ENCODE measurements at places on chromosomes 6 and 20.

DNA sequence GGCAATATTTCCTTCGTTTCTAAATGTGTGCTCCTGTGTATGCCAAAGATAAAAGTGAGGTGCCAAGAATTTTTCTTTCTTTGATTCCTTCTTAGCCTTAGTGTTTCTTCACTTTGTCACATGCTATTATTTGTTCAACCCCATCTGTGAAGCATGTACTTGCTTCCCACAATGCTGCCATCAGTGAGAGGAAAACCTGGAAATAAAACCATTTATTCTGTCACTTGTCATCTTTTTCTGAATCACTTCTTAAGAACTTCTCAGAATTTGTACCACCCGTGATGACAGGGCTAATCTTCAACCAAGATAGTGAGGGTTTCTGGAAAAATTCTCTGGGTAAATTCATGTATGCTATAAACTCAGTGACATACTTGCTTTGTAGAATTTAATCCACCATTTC, 450.1 kb downstream of the COL12A1 start:
- no peak for DNase-seq

DNA sequence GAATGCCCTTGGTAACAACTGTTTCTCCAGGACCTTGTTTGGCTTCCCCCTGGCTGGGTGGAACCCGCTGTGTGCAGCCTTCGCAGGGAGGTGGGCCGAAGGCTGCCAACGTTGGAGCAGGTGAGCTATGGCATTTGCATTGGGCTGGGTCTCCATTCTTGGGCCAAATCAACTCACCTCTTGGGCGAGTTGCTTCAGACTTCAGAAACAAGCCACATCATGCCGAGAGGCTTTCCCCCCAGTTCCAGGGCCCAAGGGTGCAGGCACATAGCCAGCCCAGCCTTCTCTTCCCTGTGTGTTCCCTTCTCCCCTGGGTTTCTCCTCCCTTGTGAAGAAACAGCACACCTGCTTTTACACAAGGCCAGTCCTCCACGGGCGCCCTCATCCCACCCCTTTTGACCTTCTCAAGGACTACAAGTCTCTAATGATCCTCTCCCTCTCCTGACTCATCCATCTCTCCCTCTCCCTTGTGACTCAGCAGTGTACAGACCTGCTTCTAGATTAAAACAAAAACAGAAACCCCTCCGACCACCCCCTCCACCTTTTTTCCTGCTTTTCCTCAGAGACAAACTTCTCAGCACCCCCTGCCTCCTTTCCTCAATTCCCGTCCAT, 41.6 kb downstream of the FAM209B start:
- no peak for DNase-seq

DNA sequence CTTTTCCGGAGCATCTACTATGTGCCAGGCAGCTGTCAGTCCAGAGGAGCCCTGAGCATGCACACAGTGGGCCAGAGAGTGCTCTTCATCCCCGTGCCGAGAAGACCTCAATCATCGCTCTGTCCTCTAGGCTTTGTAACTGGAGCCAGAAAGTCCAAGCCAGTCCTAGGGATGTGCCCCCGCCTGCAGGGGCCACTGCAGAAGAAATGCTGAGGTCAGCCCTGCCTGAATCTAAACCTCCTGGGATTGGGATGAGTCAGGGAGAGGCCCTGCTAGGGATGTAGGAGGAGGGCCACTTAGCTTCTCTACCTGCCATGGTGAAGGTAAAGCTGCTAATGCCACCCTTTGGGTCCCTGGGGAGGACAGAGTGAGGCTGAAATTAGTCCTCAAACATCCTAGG, 146.8 kb downstream of the CDC5L start:
- DNase-seq, result no peak

- DNase-seq, result no peak
Measured at GRCh38 chr6:89081129-89081422, 525 bp downstream of the PNRC1 start.

- DNase-seq, result no peak
Measured at GRCh38 chr6:3227363-3228045, at the start of gene TUBB2B. TSS of gene TUBB2B (minus strand) at chr6:3227653. CDS start at chr6:3227543, 110 bp downstream.

DNA sequence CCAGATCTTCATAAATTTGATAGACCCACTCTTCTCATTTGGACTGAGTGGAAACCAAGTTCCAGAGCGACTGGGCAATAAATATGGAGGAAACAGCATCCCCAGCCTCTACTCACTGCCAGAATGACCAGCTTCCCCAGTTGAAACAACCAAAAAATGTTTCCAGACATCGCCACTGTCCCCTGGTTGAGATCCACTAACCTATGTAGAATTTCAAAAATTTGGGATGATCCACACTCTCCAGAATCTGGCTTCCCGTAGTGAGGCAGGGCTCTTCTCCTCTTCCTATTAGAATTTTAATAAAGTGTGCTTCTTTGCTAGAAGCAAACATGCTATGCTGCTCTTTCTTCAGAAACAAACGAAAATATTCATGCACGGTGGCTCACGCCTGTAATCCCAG, 287.0 kb upstream of the SUPT3H start:
- no peak for DNase-seq

DNA sequence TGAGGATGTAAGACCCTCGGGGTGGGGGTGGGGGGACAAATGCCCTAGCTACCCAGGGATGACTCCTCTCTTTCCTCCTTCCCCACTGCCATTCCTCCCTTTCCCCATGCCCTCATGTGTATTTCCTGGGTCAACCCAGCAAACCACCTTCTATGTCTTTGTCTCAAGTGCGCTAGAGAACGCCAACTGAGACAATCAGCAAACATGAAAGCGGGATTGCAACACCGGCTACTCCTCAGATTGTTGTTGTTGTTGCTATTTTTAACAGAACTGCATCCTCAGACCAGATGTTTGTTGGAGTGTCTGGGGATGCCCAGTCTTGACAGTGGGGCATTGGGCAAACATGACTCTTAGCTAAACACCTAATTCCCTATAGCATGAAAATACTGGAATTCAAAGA, 39.3 kb upstream of the HIVEP1 start:
- no peak for DNase-seq

- no peak for DNase-seq
Measured at GRCh38 chr20:22379472-22379871, 204.9 kb downstream of the FOXA2 start.

DNA sequence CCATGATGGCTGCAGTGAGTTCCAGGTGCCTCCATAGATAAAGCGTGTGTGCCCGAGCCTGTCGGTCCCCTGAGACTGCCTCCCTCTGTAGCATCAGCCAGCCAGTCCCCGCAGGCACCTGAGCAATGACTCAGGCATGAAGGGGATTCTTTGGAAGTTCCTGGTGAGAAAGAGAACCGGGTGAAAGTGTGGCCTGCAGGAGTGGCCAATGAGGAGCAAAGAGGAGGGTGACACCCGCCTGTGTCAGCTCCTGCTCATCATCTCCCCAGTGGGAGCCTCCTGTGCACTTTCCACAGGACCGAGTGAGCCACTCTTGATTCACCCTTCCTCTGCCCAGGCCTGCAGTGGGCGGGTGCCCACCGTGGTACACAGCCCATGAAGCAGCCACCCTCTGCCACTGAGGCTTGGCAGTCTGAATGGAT, 71.2 kb upstream of the PTPN1 start:
- no peak for DNase-seq

GRCh38 chr6:112330879-112331265, 16.3 kb upstream of the RFPL4B start:
- DNase-seq, result no peak

GRCh38 chr6:130985115-130985514, 77.9 kb downstream of the EPB41L2 start:
- DNase-seq, result no peak

GRCh38 chr20:59667131-59667530, 62.8 kb downstream of the PHACTR3 start:
- DNase-seq, result no peak

GRCh38 chr6:133108419-133108818, 132.7 kb upstream of the EYA4 start:
- no peak for DNase-seq

- DNase-seq, result no peak
Measured at GRCh38 chr6:108568101-108568500, 7.4 kb downstream of the FOXO3 start.

DNA sequence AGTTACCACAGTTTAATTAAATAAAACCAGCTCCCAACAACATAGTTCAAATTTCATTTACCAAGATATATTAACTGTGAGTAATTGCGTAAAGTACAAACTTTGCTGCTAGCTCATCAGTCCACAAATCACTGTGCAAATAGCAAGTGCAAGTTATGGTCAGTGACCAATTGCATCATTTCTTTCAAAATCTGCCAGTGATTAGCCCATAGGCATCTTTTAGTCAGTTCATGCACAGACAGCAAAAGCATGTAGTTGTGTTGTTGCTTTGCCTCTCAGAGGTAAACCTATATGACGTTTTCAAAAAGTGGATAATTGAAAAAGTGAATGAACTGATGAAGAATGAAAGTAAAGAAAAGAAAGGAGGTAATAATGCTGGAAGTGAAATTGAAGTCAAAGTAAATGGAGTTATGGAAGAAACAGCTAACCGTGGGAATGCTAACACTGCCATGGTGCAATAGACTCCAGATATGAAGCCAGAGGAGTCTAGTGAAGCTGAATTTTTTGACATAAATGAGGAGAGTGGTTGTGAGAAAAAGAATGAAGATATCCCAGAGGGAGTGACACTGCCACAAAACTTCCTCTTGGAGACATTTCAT, 36.5 kb downstream of the ENPP1 start:
- peak; percentile 7 for DNase-seq

DNA sequence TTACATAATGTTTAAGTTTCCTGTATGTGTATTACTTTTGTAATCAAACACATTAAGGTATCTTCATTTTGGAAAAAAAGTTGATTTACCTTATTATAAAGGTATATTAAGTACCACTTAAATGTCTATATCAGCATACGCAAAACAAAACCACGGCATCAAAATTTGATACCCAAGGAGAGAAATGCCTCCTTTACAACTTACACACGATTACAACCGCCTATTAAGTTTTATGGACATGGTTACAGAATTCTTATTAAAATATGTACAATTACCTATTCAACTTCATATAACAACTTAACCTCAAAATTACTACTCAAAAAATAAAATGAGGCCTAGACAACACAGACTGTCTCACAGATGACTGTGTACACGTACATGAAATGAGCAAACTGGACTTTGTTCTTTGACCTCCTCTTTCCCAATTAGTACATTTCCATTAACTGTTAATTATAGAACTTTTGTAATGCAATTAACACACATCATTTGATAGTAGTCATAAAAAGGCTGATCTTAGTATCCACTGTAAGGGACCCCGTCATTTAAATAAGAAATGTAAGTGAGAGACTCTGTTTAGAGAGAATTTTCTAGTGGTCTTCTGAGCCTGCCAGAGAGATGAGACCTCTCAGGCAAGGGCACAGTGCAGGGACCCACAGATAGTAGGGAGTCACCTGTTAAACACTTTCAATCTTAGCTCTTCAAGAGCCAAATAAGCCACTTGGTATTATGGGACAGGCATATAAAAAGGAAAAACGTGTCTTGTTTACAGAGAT, 2.5 kb downstream of the DIDO1 start:
- no peak for DNase-seq

DNA sequence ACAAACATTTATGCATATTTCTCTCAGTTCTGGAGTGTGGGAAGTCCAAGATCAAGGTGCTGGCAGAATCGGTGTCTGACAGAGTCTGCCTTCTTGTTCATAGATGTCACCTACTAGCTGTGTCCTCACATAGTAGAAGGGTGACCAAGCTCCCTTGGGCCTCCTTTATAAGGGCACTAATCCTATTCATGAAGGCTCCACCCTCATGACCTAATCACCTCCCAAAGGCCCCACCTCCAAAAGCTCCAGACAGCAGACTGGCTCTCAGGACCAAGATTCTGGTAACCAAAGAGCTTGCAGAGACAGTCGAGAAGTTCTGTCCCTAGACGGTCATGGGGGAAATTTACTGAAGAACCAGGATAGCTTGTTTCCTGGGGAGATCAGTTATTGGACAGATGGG, 139.1 kb downstream of the COL9A1 start:
- no peak for DNase-seq

GRCh38 chr20:10728873-10729670, 55.3 kb upstream of the JAG1 start:
- no peak for DNase-seq

DNA sequence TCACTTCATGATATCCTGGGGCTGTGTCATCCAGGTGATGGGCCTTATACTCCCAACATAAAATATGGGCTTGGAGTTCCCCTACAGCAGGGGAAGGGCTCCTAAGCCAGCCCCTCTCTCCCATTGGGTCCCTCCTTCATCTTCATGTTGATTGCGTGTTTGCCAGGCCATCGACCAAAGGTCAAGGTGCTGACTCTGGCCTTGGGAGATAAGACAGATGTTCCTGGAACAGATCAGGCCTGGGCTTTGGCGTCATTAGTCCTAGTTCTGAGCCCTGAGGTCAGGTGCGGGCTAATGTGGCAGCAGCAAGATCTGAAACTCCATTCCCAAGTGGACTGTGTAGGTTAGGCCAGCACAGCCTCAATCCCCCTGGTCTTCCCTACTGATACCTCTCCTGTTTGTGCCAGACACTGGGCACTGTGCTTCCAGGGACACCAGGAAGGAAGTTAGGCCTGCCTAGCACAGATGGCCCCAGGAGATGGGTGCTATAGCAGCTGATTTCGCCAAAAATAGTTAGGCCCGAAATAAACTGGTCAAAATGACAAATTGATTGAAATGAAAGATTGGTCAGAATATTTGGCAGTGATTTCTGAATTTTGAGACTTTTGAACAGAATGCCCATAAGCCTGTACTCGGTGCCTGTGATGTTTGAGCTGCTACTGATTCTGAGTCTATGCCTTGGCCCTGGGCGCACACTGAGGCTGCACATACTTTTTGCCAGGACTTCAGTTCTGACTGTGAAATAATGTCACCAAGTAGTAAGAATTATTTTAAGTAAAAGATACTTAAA, 28.8 kb downstream of the EPB41L1 start:
- no peak for DNase-seq

DNA sequence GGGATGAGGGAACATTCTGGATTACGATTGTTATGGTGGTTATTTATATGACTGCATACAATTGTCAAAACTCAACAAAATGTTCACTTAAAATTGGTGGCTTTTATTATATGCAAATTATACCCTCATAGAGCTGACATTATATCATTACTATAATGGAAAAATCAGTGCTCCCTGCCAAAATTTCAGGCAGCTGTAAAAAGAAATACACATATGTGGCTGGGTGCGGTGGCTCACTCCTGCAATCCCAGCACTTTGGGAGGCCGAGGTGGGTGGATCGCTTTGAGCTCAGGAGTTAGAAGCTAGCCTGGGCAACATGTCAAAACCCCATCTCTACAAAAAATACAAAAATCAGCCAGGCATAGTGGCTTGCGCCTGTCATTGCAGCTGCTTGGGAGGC, 75.8 kb upstream of the SULF2 start:
- DNase-seq, result no peak

- DNase-seq, result no peak
Measured at GRCh38 chr6:7224731-7225130, 88.3 kb downstream of the SSR1 start.

- DNase-seq, result no peak
Measured at GRCh38 chr6:107543088-107543487, 53.2 kb downstream of the SOBP start.

DNA sequence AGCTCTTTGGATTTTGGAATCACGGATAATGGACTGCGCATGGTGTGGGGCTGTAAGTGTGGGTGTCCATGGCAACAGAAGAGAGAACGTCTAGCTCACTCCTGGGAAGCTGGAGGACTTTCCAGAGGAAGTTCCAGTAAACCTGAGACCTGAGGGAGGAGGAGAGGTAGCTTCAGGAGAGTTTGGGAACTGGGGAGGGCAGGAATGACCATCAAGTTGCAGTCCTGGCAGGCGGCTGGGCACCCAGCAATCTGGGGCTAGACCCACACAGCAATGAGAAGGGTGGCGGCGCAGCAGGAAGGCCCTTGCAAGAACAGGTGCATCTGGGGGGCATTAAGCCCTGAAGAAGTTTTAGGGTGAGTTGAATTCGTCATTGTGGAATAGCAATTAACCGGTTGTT, 95.9 kb downstream of the FOXC1 start:
- no peak for DNase-seq

All from NCI-H460 (cell line).